ENCODE measurements at places on chromosomes 11 and 22.
A peak's percentile ranks its signal among the peaks of the same experiment; 100 is the strongest.

DNA sequence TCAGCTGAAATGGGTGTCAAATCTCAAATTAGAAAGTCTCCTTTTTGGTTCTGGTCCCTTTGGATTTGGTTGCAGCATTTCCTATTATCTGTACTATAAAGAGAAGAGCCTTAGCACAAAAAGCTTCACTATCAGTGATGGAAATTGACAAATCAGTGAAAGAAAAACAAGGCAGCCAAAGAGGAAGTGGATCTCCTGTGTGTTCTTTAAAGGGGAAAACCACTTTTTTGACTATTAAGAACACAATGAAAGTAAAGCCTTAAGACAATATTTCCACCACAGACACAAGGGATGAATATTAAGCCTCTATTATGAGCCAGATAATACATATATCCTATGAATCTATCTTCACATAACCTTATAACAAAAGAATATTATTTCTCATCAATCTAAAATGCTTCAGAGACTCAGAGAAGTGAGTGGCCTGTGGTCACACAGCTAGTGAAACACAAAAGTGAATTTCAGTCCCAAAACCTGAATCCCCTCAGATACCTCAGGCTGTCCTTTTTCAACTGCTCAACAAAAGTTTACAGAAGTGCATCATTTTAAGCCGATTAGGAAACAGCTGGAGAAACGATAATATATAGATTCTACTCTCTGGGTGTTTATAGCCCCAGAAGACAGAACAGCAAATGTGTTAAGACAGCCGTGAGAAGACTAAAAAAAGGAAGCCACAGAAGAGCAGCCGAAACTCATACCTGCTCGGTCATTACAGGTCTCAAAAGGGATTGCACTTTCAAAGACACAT lies 24.4 kb upstream of the FSHB start:
- DNase-seq, result no peak

- DNase-seq, result no peak
These were observed 408.7 kb downstream of the LRRC4C start for GRCh38 chr11:41050791-41051190.

DNA sequence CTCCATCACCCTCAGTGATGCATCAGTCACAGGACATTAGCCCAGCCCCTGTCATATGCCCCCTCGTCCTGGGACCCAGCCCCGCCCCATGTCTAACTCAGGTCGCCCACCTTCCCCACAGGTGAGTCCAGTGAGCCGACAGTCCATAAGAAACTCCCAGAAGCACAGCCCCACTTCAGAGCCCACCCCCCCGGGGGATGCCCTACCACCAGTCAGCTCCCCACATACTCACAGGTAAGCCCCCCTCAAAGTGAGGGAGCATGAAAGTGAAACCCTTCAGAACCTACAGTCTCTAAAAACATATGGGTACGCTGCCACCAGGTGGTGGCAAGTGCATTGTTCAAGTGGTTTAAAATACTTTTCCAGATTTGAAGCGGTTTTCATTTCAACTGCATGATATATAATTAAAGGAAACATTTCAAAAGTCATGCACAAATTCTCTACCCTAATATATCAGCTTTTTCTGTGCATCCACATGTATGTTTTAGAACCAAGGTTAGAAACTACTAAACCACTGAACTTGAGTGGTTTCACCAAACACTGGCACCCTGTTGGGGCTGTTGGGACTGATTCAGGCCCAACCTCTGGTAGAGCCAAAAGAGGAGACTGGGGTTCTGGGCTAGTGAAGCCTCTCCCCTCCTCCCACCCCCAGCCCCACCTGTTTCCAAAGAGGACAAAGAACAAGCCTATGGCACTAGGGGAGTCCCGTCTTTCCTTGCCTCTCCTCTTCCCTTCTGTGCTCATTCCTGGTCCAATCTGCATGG lies 17.3 kb downstream of the EPS8L2 start:
- DNase-seq, result no peak

DNA sequence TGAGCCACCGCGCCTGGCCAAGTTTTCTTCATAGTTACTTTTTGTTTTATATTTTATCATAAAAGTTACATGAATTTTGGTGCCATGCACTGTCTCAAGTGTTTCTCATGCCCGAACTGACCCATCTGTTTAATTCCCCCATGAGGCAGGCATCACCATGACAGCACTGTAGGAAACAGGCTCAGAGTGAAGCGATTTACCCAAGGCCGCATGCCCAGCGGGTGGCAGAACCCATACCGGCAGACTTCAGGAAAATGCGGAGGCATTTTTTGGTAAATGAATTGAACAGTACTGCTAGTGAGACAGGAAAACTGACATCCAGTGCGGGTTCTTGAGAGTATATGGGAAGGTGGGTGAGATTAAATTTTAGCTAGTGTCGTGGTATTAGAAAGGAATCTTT lies 19.0 kb downstream of the CECR2 start:
- no peak for DNase-seq

- no peak for DNase-seq
These were observed 40.6 kb downstream of the LHFPL7 start for GRCh38 chr22:24905909-24906308.

DNA sequence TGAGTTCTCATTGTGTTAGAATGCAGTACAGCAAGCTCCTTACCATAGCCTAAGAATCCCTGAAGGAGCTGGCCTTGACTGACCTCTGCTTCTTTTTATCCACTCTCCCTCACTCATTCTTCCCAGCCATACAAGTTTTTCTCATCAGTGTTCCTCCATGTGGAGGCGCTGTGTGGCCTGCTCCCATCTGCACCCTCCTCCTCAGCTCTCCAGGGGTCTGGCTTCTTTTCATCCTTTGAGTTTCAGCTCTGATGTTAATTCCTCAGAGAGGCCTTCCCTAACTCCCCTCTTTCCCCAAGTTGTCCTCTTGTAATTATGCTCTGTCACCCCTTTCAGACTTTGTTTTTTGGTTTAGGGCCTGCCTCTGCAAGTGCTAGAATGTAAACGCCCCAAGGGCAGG lies 144.8 kb downstream of the WNT7B start:
- no peak for DNase-seq

GRCh38 chr22:17964643-17965042 lies 59.7 kb downstream of the MICAL3 start:
- DNase-seq, result no peak

DNA sequence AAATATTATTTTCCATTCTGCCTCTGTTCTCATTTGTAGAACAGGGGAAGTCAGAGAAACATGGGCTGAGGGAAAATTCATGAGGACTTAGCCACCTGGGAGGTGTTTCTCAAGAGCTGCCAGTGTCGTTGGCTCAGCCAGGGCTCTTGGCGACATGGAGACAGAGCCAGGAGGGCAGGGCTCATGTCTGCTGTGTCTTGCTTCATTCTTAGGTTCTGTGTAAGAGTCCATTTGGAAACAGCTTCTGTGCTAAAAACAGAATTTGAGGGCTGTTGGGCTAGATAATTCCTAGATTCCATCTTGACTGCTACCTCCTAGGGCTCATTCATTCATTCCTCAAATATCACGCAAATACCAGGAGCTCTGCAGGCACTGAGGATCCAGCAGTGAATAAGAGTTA lies 15.1 kb upstream of the MRGPRX2 start:
- no peak for DNase-seq

- DNase-seq, result peak; percentile 44
These were observed 751 bp downstream of the ARFGAP3 start for GRCh38 chr22:42856179-42856864.

DNA sequence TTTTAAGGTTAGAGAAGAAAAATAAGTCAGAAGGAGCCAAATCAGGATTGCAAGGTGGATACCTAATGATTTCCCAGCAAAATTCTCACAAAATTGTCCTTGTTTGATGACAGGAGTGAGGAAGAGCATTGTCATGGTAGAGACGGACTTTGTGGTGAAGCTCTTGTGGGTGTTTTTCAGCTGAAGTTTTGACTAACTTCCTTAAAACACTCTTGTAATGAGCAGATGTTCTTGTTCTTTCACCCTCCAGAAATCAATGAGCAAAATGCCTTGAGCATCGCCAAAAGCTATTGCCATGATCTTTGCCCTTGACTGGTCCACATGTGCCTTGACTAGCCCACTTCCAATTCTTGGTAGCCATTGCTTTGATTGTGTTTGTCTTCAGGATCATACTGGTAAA lies 20.0 kb downstream of the CALCB start:
- no peak for DNase-seq

- DNase-seq, result no peak
These were observed 35.7 kb downstream of the KCNJ4 start for GRCh38 chr22:38419121-38419857.

- DNase-seq, result no peak
These were observed 36.0 kb downstream of the CD6 start for GRCh38 chr11:61007383-61007955.

DNA sequence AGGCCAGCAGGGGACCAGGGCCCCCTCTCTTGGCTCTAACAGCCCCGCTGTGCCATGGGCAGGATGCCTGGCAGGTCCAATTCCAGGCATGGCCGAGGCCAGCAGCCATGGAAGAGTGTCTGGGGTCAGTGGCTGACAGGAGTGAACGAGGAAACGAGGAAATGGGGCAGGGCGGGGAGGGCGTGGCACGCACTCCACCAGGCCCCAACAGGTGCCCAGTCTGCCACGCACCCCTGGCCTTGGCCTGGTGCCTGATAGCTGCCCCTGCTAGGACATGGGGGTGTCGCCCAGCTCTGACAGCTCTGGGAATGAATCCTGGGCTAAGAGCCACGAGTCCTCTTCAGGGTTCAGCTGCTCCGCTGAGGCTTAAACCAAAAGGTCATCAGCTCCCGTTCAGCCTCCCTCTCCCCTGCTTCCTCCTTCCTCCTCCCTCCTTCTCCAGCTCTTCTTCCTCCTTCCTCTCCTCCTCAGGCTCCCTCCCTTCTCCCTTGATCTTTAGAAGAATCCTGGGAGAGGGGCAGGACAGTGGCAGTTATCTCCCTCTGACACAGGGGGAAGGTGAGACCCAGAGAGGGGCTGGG lies 11.5 kb upstream of the TBC1D22A start:
- DNase-seq, result no peak

Data from T follicular helper cell (primary cell).